Activated CD8-positive, alpha-beta memory T cell treated with anti-CD3 and anti-CD28 coated beads, Interleukin-2, amount 10 ng/mL, durations not matched to agents 7 days and 5 days (primary cell): ENCODE measurements at places on chromosomes 4 and X. TPM values are rescaled to one million over a fixed set of nuclear protein-coding genes. Genes with fewer than 3 reads are reported as not detected.

DNA sequence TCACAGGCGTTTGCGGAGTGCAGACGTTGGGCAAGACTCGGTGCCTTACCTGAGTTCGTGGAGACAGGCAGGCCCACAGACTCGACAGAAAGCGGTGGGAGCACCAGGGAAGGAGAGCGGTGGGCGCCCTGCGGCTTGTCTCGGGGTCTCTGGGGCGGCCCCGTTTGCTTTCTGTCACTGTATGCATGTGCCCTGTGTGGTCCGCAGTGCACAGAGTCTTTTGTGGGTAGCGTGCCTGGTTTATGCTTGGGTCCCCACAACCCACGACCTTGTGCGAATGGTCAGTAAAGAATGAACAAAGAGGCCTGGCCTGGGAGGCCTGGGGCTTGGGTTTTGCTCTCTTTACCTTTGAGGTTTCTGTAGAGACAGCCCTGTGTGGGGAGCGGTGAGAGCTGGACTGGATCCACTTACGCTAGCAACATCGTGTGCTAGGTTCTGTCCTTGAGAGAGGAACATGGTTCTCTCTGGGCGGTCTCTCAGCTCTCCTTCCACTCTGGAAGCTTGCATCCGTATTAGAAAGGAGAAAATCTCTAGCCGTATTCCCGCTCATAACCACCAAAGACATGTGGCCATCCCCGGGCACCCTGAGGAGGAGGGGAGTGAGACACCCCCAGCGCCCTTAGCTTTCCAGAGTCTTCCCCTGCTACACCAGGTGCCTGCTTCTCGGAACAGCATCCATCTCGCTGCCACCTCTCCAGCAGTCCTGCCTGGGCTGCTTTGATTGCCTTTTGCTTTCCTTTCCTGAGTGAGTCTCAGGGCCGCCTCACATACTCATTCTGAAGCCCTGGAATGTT, 1.2 kb downstream of the TADA2B start:
- peaks cover 11% of the 10 kb centered on the region for H3K27me3 ChIP-seq
- no peaks in the 10 kb centered on the region for H3K36me3 ChIP-seq
- no peak for DNase-seq
- peak overlapping the region; percentile 84 for H3K4me3 ChIP-seq
- peak overlapping the region; percentile 72 for H3K27ac ChIP-seq

Gene SORBS2
- not detected for total RNA-seq

DNA sequence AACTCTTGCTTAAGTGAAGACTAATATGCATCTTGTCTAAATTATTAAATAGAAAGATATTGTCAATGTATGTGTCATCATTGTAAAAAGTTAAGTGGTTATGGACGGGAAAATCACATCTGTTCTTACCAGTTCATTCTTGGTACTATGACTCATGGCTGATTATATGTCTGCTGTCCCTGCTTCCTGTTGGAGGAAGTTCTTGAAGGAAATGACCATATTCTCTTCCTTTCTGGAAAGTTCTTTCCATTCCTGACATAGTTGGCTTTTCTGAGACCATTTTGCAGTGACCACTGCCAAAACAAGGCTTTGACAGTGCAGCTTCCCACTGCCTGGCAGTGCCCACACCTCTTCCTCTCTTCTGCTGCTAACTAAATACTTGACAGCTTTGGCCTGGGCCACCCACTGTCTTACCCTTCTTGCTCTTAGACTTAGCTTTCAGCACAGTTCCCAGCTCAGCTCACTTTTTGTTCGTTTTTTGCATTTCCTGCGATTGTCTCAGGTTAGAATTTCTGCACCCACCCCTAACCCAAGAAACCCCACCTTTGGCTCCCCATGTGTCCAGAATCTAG, 13.2 kb upstream of the CLDN24 start:
- DNase-seq = peak; percentile 36
- peaks cover 6% of the 10 kb centered on the region for H3K4me1 ChIP-seq
- peaks cover 20% of the 10 kb centered on the region for H3K27me3 ChIP-seq

Gene PAGE1
- not detected for total RNA-seq

DNA sequence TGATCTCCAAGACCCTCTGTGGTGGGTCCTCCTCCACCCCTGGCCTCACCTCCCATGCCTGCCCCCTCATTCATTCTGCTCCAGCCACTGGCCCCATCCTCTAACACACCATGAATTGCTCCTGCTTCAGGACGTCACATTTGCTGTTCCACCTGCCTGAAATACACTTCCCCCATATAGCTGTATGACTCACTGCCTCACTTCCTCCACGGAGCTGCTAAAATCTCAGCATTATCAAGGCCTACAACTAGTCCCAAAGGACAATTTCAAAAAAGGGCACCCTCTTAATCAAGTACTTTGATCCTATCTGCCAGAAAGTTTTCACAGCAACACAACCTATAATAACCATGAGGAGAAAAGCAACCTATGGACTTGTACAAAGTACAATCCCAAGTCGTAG, 43.6 kb upstream of the PHOX2B start:
- DNase-seq = no peak
- no peaks in the 10 kb centered on the region for H3K4me1 ChIP-seq
- no peak overlapping the region for H3K27ac ChIP-seq
- H3K27me3 ChIP-seq = peaks cover 17% of the 10 kb centered on the region
- no peak overlapping the region for H3K4me3 ChIP-seq
